ENCODE measurements at places on chromosomes 4 and X. TPM values are rescaled to one million over a fixed set of nuclear protein-coding genes. Genes with fewer than 3 reads are reported as not detected.
A peak's percentile ranks its signal among the peaks of the same experiment; 100 is the strongest.

DNA sequence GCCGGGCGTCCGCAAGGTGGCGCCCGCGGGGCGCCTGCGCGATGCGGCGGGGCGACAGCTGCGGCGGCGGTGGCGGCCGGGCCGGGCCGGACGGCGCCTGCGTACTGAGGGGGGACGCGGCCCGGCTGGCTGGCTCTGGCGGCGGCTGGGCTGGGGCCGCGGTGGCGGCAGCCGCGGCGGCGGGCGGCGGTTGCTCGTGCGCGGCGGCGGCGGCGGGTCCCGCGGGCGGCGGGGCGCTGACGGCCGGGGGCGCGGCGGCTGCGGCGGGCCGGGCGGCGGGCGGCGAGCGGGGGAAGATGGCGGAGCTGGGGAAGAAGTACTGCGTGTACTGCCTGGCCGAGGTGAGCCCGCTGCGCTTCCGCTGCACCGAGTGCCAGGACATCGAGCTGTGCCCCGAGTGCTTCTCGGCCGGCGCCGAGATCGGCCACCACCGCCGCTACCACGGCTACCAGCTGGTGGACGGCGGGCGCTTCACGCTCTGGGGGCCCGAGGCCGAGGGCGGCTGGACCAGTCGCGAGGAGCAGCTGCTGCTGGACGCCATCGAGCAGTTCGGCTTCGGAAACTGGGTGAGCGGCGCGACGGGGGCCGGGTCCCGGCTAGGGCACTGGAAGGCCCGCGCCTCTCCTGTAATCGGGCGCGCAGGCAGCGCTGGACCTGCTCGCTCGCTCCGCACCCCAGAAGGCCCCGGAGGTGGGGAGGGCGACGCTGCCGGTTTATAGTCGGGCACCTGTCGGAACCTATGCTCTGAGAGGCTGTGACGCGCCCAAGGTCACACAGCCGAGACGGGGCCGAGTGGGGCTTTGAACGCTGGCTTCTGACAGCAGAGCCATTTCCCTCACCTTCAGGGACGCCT, at the start of gene TADA2B:
Gene TADA2B, plus strand, starts transcription at position 89 of the 853 bp plus-strand sequence. Its CDS starts 208 bp downstream, at position 297.
- peak; percentile 93 for DNase-seq

DNA sequence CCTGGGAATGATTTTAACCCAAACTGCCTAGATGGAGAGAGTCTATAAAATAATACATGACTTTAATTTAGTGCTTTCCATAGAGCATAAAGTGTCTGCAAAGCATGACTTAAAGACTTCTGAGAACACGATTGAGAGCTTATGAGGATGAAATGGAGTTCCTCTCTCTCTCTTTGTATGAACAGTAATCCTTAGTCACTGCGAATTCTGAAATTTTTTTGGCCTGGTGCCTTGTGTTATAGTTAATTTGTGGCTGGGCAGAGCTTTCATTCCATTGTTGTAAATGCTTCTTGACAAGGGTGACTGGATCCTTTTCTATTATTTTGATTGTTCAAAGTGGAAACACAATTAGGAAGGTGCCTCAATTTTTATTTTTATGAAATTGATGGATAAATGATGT, 179.5 kb downstream of the CEP135 start:
- DNase-seq, result no peak

DNA sequence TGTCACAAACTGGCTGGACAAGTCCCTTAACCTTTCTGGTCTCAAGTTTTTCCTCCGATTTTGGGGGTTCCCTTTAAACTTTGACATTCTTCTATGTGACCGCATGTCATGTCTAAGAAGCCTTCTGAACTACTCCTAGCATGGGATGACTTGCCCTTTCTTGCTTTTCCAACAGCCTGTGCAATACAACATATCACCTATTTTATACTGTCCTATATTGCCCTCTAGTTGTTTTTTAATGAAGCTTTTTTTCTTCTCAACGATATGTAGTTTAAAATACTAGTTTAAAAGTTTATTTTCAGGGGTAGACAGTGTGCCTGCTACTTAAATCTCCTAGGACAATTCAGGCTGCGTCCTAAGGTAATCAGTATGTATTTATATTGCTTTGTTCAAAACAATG, 1.0 kb upstream of the IGBP1 start:
- DNase-seq, result no peak

DNA sequence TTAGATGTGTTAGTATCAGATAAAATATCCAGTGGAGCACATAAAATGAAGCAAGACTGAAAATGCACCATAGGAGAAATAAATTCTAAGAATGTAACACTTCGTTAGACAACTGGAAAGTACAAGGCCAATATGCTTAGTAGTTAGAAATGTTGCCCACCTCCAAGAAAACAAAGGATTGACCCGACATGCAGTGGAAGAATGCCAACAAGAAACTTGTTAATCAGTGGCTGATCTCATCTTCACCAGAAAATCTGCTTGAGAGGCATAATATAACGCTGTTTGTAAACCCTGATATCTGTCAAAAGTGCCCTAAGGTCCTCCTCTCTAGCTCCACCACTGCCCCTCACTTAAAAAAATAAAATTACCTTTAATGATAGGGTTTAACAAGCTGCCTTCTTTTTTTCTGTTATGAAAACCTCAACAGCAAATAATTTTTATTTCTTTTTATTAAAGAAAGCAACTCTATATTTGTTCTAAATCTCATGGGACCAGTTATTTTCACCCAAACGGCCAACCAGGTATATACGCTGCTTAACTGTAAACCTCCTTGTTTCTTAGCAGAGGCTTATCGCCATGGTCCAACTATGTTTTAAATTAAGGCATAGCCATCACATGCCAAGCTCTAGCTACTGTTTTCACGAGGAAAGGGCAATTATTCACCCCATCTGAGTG, 1.8 kb downstream of the RASGEF1B start:
- no peak for DNase-seq

DNA sequence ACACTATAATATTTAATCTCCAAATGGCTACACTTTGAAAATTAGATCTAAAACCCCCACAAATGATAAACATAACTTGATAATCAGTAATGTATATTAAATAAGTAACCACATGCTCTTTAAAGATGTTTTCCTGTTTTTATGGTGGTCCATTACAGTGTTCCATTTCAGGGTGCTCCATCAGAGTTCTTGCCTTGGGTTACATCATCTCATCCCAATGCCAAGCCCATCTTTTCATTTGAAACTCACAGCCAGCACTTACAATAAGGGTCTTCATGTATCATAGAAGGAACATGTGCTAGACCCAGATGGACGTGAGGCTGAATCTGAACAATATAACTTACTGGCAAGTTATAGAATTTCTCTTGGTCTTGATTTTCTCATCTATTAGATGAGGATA, 10.5 kb upstream of the PAQR3 start:
- DNase-seq, result no peak

DNA sequence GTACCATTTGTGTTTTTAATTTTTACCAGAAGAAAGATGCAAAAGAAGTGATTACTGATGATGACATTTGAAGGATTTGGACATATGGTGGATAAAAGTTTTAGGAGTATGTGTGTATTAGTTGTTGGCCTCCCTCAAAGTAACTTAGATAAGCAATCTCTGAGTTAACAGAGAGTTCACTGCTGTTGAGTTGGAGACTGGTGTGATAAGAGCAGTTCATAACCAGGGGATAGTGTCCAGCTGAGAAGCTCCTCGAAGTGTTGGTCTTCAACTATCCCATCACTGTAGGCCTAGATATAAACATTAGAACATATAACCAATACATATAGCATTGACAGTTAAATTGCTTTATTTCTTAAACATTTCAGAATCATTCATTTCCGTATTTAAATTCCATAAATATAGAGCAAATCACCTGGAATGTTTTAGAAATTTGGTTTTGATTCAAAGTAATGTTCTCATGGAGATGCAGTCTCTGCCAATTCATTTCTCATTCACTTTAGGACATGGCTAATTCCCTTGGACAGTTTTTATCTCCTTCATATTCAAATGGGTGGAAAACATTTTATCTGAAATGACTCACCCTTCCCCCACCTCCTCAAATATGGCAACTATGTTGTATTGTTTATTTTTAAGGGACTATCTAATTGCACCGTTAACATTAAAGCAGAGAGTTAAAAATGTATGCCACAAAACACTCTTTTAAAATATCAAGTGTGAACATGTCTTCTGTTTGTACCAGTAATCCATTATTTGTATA, 136.8 kb upstream of the SLC4A4 start:
- DNase-seq, result no peak

DNA sequence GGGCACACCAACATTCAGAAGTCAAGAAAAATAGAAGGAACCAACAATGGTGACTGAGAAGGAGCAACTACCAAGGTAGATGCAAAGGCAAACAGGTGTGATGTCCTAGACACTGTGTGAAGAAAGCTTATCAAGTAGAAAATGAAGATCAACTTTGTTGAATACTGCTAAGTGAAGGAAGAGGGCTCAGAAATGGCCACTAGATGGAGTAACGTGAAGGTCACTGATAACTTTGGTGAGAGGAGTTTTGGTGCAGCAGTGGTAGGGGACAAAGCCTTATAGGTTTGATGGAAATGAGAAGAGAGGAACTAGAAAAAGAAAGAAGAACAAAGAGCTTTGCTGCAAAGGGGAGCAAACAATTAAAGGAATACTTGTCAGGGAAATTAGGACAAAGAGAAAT, 23.5 kb downstream of the OTC start:
- no peak for DNase-seq

- DNase-seq, result peak; percentile 82
Observed at GRCh38 chr4:1353186-1354055, 6.4 kb downstream of the UVSSA start.

GRCh38 chr4:138266948-138267347, 24.8 kb upstream of the SLC7A11 start:
- DNase-seq, result no peak

- DNase-seq, result no peak
Observed at GRCh38 chrX:100915562-100915961, 13.2 kb downstream of the XKRX start.

- DNase-seq, result no peak
Observed at GRCh38 chr4:139630991-139631390, 34.6 kb upstream of the MGST2 start.

DNA sequence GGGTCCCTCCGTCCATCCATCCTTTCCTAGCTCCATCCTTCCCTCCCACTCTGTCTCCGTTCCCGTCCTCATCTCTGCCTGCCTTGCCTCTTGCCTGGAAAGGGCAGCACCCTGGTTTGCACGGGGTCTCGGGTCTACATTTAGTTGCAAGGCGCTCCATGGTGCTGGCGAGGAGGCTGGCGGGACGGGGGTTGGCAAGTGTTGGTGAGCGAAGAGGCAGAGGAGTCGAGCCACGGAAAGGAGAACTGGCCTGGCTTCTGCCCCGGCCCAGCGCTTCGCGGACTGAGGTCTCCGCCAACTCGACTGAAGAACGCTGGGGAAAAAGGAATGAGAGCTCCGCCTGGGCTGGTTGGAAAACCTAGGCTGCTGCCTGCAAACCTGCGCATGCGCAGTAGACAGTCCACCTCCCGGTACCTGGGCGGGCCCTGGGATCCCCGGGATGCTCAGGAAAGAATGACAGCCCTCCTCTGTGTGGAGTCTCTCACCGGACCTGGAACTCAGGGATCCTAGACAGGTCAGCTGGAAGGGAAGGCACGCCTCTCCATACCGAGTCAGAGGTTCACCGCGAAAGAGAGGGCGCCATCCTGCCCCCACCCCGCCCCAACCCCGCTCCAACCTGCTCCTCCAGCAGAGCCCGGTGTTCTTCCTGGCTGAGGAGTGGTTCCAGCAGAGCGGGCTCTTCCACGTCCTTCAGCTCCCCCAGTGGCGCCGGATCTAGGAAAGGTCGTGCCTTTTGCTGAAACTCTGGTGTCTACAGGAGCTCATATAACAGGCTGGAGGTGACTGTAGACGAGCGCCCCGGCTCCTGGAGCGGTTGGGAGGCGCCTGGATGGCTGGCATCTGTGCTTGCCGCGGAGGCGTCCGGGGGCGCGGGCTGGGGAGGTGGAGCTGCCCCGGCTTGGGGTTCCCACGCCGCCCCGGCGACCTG, 6.0 kb downstream of the FRG2 start:
- peak; percentile 41 for DNase-seq

DNA sequence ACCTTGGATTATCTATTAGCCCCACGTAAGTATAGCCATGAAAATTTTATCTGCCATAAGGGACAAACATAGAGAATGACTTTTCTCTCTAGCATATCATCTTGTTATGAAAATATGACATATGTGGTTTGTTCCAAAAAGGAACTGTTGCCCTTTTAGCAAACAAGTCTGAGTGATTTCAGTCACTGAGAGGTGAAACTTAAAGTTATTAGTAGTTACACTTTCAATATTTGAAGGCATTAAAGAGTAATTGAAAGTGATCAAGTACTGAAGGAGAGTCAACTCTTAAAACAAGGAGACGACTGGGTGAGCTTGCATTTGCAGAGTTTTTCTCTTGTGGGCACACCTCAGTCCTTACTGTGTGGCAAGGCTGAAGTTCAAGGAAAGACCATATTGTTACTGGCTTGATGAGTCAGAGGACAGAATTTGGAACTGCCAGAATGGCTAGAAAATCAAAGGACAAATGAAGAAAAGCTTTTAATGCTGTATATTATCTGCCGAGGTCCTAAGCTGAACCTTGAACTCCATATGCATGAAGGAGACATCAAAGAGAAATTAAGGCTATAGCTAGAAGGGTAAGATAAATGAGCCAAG, 205.1 kb upstream of the EMCN start:
- DNase-seq, result no peak

- no peak for DNase-seq
Observed at GRCh38 chr4:80840396-80840795, 190.1 kb upstream of the BMP3 start.

DNA sequence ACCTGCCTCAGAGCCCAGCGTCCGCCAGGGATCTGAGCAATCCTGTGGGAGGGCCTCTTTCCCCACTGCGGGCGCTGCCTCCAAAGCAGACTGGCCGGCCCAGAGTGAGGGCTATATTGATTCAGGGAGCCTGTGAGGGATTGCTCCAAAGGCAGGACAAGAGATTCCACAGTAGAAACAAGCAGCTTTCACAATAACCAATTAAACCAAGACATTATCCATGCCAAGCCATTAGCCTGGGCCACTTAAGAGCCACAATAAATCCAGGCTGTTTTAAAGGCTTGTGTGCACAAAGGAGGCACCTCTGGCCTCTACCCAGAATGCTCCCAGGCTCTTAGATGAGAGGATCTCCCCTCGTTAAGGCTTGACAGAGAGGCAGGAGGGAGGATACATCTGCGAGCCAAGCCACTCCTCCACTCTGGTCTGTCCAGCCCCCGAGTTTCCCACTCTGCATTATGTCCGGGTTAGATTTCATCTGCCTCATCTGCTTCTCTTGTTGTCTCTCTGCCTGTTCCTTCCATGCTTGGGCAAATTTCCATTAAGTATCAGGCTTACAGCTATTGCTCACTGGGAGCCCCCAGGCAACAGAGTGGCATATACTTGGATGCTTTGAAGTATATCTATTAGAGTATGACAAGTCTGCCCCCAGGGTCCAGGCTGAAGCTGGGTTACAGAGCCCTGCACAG, 357.9 kb downstream of the UNC5C start:
- no peak for DNase-seq

- no peak for DNase-seq
Observed at GRCh38 chrX:119145241-119145653, 17.6 kb upstream of the KIAA1210 start.

GRCh38 chrX:40097141-40097503, 636 bp downstream of the BCOR start:
- DNase-seq, result no peak

Gene FMR1NB
- not detected for total RNA-seq

Gene SH2D1A
- 0.44 TPM for total RNA-seq

Gene SHOX
- not detected for total RNA-seq

Gene NPY1R
- 2.2 TPM for total RNA-seq

Gene CORIN
- total RNA-seq, result 0.55 TPM

Gene ARMCX1
- total RNA-seq, result 22.0 TPM

Gene PWWP3B
- 0.67 TPM for total RNA-seq

Gene MAGEA2
- not detected for total RNA-seq

Gene WDR17
- total RNA-seq, result 8.5 TPM

Gene ADRA2C
- total RNA-seq, result 2.0 TPM

Data from upper lobe of left lung (tissue), 6 donors.